ENCODE measurements at places on chromosomes 4 and X.

DNA sequence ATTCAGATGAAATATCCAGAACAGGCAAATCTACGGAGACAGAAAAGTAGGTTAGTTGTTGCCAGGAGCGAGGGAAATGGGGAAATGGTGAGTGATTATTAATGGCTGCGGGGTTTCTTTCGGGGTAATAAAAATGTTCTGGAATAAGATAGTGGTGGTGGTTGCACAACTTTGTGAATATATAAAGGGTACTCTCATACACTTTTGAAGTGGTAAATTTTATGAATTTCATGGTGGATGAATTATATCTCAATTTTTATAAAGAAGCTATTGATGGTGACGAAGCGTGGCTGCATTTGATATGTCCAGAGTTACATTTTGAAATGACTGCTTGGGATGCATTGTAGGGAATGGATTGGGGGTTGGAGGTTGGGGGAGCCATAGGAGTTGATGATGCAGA is 16.3 kb downstream of the FAM47E start:
- DNase-seq: no peak

- no peak for DNase-seq
Measured at GRCh38 chr4:77344784-77345183, 187.8 kb downstream of the CCNG2 start.

- DNase-seq: no peak
Measured at GRCh38 chr4:177177541-177178081, 132.1 kb upstream of the NEIL3 start.

DNA sequence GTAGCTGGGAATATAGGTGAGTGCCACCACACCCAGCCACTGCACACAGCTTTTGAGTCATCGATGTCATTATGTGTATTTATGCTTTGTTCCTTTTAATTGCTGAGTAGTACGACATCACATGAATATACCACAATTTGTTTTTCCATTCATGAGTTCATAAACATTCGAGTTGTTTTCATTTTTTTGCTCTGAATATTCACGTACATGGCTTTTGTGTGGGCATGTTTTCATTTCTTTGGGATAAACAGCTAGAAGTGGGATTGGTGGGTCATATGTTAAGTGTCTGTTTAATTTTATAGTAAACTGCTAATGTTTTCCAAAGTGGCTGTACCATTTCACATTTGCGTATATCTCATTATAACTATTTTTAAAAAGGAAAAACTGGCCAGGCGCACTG is 45.1 kb upstream of the KDR start:
- DNase-seq: no peak

DNA sequence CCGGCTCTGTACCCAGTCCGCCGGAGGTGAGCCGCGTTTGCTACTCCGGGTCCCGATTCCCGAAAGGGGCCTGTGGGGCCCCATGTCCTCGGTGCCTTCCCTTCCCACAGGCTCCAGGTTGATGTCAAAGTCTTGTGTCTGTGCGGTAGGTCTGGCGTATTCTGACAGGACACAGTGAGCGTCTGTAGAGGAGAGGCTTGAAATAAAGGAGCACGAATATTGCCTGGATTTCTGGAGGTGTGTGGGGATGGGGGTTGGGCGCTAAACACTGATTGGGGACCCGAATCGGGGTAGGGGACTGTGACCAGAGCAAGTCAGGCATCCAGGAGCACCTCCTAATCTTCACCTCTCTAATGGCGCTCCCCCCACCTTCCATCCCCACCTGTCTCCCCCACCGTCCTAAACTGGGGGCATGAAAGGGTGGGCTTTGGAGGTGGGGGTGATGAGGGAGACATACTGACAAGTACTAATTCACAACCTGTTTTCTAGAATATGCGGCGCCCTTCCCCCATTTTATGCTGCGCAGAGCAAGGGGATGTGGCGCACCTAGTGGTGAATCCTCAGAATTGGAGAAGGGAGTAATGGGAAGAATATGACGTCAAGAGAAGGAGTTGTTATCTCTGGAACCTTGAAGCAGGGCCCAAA is 855 bp downstream of the GPRASP2 start:
- no peak for DNase-seq

DNA sequence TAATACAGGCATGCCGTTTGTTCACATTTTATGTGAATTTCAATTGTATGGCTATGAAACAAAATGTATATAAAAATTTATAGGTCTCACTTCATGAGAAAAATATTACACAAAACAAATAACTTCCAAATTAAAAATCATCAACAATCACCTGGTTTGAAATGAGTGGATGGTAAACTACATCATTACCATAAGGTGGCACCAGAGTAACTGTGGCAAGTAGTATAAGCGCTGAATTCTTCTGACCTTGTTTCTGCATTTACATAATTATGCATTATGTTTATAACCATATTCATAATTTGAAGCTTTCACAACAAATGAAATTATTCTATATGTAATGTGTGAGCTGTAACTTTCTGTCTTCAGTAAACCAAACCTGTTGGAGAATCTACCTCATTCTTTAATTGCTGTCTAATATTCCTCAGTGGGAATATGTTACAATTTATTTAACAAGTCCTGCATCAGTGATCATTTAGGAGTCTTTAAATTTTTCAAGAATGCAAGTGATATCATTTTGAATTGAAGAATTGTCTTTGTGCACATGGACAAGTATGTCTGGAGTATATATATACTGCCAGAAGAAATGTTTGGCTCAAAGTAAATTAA is 55.2 kb downstream of the MMRN1 start:
- DNase-seq: no peak

- no peak for DNase-seq
Measured at GRCh38 chr4:29319663-29320340, 1400.4 kb upstream of the PCDH7 start.

GRCh38 chrX:131812847-131813825 is 210.0 kb upstream of the STK26 start:
- no peak for DNase-seq
